Activated CD8-positive, alpha-beta T cell treated with anti-CD3 and anti-CD28 coated beads for 36 hours (primary cell): ENCODE measurements at places on chromosomes 16 and 17. TPM values are rescaled to one million over a fixed set of nuclear protein-coding genes. Genes with fewer than 3 reads are reported as not detected.

DNA sequence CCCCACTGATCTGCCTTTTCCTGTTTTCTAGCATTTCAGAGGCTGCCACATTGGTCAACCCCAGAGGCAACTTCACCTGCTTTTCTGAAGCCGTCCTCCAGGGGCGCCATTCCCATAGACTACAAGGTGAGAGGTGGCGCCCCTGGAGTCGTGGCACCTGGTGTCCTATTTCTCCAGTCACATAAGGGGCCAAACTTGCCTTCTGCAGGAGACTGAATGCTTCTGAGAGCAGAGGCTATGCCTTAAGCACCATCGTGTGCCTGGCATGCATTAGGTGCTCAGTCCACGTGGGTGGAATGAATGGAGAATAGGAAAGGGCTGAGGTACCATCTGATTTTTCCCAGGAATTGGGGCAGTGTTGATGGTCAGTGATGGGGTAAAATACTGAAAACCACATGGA is 164.8 kb downstream of the HAPSTR1 start:
- no peaks in the 10 kb centered on the region for H3K36me3 ChIP-seq
- no peaks in the 10 kb centered on the region for H3K4me1 ChIP-seq
- no peak overlapping the region for H3K4me3 ChIP-seq
- no peak overlapping the region for H3K27ac ChIP-seq

PLEKHH3 gene
- total RNA-seq: 0.65 TPM

DNA sequence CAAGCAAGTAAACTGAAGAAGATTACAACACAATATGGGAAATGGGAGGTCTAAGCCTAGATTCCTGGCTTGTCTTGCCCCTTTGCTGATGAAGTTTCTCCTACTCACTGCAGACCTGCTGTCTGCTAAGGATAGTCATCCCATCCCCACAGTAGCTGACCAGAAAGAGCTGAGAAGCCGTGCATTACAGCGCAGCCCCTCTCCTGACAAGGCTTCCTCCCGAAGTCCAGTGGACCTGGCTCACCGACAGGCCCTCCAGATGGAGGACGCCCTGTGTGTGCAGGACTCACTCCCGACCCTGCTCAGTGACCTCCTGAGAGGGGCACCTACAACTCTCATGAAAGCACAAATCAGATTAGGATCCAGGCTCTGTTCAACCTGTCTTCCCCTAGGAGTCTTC is 35.4 kb downstream of the KIAA0753 start:
- no peaks in the 10 kb centered on the region for H3K27me3 ChIP-seq
- H3K36me3 ChIP-seq: peaks cover 44% of the 10 kb centered on the region
- H3K4me1 ChIP-seq: peaks cover 7% of the 10 kb centered on the region
- no peak for DNase-seq
- no peak overlapping the region for H3K4me3 ChIP-seq

- no peaks in the 10 kb centered on the region for H3K36me3 ChIP-seq
- H3K27ac ChIP-seq: no peak overlapping the region
- H3K27me3 ChIP-seq: no peaks in the 10 kb centered on the region
- H3K4me3 ChIP-seq: no peak overlapping the region
These were observed 52.1 kb downstream of the CUEDC1 start for GRCh38 chr17:57902800-57903759.

CDRT15 gene
- total RNA-seq: not detected

GRCh38 chr16:66516509-66516807 is 33.5 kb downstream of the TK2 start:
- peaks cover 58% of the 10 kb centered on the region for H3K4me1 ChIP-seq
- peak overlapping the region; percentile 78 for H3K4me3 ChIP-seq
- no peaks in the 10 kb centered on the region for H3K27me3 ChIP-seq
- H3K27ac ChIP-seq: peak overlapping the region; percentile 97
- no peak for DNase-seq
- no peaks in the 10 kb centered on the region for H3K36me3 ChIP-seq

GRCh38 chr16:13982451-13982850 is 62.5 kb downstream of the ERCC4 start:
- no peak overlapping the region for H3K27ac ChIP-seq
- no peaks in the 10 kb centered on the region for H3K4me1 ChIP-seq
- H3K36me3 ChIP-seq: no peaks in the 10 kb centered on the region
- H3K4me3 ChIP-seq: no peak overlapping the region

GRCh38 chr16:58556678-58557077 is 41.4 kb downstream of the SETD6 start:
- H3K36me3 ChIP-seq: peaks cover 52% of the 10 kb centered on the region
- DNase-seq: no peak
- no peaks in the 10 kb centered on the region for H3K4me1 ChIP-seq

- peak; percentile 62 for DNase-seq
- H3K36me3 ChIP-seq: peaks cover 36% of the 10 kb centered on the region
- no peak overlapping the region for H3K4me3 ChIP-seq
- H3K27ac ChIP-seq: no peak overlapping the region
- H3K4me1 ChIP-seq: peaks cover 10% of the 10 kb centered on the region
- no peaks in the 10 kb centered on the region for H3K27me3 ChIP-seq
These were observed 772 bp downstream of the CHD3 start for GRCh38 chr17:7889166-7889955.
